Activated naive CD8-positive, alpha-beta T cell treated with anti-CD3 and anti-CD28 coated beads, Interleukin-2, amount 50 U/mL, for 24 hours (primary cell): ENCODE measurements at places on chromosomes 3 and 15.

DNA sequence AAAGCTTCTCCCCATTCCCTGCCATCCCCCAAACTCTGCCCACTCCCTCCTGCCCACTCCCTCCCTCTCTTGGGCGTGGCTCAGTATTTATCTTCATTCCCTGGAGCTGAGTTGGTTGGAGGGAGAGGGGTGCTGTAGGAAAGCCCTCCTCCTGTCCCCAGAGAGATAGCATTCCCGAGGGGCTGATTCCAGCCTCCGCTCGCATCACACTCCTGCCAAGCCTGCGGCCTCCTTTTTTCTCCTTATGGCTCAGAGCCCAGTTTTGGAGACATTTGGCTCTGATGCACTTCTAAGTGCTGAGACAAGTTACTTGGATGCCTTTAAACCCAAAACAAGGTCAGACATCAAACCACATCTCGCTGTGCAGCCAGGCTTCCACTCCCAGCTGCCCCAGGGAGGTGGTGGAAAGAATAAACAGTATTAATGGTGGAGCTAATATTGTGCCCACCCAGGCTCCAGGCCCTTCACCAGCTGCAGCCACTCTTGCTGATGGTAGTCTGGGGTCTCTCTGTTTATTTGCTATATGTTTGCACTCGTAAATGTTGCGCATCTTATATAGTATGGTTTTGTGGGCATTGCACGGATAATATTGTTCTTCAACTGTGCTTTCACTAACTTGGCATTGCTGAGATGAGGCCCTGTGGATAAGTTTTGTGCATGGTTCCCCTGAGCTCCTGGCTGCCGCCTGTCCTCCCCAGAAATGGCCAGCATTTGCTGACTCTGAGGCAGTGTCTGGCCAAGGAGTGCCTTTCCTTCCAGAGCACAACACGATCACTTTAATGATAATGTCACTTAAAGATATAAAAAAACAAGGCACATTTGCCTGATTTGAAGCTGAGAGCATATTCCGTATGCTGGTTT is 157.2 kb downstream of the LRRC28 start:
- DNase-seq: no peak

- DNase-seq: no peak
These were observed 156.5 kb upstream of the LPP start for GRCh38 chr3:187997490-187997889.

DNA sequence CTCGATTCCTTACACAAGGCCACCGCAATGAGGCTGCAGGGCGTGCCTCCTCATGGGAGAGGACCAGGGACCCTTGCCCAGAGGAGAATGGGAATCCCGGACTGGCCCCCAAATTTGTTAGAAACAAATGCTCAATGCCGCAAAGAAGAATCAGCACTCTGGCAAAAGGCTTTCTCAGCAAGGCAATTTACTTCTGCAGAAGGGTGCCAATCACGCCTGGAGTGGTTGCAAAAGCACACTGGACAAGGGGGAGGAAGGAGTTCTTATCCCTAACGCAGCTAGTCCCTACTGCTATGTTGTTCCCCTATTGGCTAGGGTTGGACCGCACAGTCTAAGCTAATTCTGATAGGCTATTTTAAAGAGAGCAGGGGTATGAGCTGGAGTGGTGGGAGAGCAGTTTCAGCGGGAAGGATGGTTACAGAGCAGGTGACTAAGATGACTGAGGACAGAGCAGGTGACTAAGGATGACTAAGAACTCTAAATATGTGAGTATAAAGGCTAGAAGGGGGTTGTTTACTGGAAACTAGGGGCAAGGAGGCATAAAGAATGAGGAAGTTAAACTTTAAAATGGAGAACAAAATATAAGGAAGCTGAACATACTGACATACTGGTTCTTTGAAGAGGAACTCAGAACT is 48.5 kb downstream of the KATNBL1 start:
- DNase-seq: no peak

- DNase-seq: no peak
These were observed 14.7 kb downstream of the PCYT1A start for GRCh38 chr3:196272826-196273225.

DNA sequence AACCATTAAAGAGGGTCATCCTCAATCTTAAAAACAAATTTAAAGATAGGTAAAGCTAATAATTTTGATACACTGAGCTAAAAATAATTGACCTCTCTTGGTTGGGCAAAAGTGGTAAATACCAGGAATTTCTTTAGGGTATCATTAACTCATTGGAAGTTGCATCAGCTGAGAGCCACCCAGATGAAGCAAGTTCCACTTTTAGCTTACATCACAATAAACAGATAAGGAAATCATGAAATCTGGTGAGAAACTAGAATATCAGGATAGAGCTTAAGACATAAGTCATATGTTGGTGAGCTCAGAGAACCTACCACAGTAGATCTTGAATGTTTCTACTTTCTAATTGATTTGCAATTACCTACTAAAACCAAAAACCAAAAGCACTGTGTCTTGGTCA is 97.4 kb upstream of the SLC2A2 start:
- no peak for DNase-seq

DNA sequence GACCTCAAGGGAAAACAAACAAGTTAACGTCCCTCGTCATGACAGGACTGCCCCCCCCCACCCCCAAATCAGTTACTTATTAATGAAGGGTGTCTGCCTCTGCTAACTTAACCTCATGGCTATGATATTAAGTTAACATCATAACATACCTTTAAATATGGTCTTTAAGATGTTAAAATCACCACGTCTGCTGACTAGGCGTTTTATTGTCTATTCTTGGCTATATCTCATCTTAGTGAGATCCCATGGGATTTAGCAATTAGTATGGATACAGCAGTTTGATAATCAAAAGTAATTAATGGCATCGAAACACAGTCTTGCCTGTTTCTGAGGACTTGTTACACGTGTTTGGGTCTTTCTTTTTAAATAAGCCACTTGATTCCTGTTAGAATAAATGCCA is 186.9 kb downstream of the FOXB1 start:
- DNase-seq: no peak

GRCh38 chr3:67550541-67550940 is 103.9 kb downstream of the SUCLG2 start:
- no peak for DNase-seq

GRCh38 chr3:58104151-58104550 is 95.9 kb downstream of the FLNB start:
- DNase-seq: no peak

GRCh38 chr3:161108840-161109239 is 3.7 kb upstream of the B3GALNT1 start:
- no peak for DNase-seq

DNA sequence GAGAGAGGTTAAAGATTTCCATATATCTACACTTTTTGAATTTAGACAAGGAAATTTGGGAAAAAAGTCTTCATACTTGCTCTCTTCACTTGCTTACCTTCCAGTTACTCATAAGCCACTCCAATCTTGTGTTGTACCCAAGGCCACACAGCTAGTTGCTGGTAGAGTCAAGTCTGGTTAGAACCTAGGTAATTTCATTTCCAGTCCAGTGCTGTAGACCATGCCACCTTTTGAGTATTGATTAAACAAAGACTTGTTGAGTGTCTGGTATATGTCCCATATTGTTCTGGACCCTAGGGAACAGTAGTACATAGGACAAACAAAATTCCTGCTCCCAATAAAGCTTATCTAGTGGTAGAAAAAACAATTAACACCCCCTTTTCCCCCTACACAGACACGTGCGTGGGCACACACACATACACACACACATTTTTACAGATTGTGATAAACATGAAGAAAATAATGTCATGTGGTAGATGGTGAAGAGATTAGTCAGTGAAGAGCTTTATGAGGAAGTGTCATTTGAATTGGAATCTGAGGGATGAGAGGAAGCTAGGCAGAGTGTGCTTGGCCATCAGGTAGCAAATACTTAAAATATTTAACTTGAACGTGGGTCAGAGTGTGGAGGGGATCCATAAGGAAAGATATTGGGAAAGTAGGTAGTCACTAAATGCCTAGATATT is 2.1 kb downstream of the CMC1 start:
- DNase-seq: no peak

GRCh38 chr3:169094204-169094603 is 569.3 kb downstream of the MECOM start:
- DNase-seq: no peak

DNA sequence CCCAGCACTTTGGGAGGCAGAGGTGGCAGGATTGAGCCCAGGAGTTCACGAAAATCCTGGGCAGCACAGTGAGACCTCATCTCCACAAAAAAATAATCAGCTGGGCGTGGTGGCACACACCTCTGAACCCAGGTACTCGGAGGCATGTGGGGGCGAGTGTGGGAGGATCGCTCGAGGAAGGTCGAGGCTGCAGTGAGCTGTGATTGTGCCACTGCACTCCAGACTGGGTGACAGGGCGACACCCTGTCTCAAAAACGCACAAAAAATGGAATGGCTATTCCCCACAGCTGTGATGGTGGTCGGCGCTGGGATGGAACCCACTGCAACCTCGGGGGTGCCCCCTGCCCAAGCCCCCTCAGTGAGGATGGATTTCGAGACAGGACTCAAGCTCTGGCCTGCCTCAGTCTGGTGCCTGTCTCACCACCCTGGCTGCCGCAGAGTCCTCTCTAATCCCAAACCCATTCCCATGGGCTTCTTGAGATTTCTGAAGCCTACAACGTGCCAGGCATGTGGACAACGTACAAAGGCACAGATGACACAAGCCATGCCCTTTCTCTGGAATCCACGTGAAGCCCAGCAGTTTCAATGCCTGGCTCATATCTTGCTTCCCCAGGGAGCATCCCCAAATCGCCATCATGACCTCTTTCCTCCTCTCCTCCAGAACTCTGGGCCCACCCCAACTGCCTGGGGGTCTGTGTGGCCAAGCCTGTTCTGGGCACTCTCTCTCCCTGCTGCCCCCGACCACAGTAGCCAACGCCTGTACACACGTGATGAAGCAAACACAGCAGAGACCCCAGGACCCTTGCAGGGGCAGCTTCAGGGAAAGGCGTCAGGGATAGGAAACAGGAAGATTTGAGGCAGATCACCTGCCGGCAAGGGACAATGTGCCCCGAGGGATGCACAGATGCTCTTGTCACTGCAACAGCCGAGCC is 32.4 kb downstream of the ADAMTS17 start:
- no peak for DNase-seq
